ENCODE measurements at places on chromosomes 6 and 20. TPM values are rescaled to one million over a fixed set of nuclear protein-coding genes. Genes with fewer than 3 reads are reported as not detected.

Gene CST4
- not detected for total RNA-seq

GRCh38 chr20:36234771-36235320 lies 1.4 kb upstream of the AAR2 start:
- no peak for DNase-seq

DNA sequence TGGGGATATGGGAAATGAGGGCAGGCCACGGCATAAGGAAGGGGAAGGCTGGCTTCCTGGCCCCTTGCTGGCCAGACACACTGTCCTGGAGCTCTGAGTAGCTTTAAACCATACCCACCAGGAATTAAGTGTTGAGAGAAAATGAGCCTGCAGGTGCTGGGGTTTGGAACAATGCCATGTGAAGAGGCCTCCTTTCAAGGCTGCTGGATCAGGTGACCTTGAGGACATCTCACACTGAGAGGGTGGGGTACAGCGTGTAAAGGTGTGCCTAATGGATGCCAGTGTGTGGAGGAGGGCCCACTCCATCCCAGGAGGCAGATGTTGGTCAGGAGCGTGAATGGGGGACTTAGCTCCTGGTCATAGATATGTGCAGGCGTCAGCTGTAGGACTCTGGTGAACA lies 74.8 kb upstream of the MLN start:
- DNase-seq, result no peak

DNA sequence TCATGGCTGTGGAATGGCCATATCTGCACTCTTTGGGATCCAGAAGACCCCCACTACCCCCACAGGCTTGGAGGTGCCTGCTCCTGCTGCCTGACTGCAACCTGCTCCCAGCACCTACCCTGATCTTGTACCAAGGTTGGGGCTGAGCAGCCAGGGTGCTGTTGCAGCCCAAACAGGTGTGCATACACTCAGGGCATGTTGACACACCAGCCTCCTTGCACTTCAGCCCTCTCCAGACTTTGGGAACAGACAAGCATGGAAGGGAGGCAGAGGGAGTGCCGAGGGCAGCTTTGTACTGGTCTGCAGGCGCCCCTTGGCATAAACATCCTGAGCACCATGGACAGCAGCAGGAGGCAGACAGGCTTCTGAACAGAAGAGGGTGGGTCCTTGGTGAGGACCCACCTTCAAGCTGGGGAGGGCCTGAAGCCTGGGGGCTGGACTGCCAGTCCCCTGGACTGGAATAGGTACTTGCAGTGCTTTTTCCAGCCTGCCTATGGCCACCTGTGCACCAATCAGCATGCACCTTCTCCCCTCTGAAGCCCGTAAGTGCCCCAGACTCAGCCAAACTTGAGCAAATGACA lies 1675.8 kb downstream of the HACE1 start:
- no peak for DNase-seq

GRCh38 chr6:132122176-132122575 lies 171.0 kb upstream of the CCN2 start:
- DNase-seq, result no peak

- no peak for DNase-seq
Measured at GRCh38 chr6:14194976-14195375, 77.4 kb downstream of the CD83 start.

Gene TPX2
- 44.7 TPM for total RNA-seq

Gene SOBP
- total RNA-seq, result 16.1 TPM

GRCh38 chr6:64520050-64520449 lies 884.4 kb downstream of the PHF3 start:
- DNase-seq, result no peak

DNA sequence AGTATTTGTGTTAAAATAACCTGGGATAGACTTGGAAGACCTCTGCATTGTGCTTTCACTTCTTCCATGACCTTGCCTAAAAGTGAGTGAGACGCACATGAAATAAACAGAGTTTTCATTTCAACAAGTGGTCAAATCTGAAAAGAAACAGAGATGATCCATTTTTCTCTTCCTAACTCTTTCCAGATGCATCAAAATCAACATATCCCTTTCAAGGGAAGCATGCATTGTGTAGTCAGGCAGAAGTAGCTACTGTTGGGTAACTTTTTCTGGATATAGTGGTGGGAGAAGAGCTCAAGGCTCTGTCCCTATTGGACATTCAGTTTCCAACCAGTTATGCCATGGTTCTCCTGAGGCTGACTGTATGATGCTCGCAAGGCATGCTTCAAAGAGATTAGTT lies 233.0 kb upstream of the JAG1 start:
- DNase-seq, result no peak

GRCh38 chr6:52500238-52501129 lies 76.4 kb downstream of the TRAM2 start:
- no peak for DNase-seq

- no peak for DNase-seq
Measured at GRCh38 chr6:144585217-144585814, 300.2 kb downstream of the UTRN start.

Gene MLN
- total RNA-seq, result not detected

- no peak for DNase-seq
Measured at GRCh38 chr6:35019171-35019570, 122.0 kb downstream of the TCP11 start.

DNA sequence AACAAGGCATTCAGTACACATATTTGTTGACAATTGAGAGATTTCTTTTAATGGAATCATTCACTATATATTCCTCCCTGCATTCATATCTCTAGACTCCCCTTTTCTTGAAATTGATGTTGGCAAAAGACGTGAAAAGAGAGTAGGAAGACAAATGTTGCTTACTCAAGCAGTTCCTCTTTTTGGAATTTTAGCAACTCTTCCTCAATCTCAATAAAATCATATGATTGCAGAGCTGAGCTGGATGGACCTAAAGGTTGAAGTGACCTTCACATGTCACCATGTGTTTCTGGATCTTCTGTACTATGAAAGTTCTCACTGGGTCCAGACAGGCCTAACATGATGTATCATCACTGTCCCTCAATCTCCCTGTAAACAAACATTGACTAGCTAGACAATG lies 18.6 kb downstream of the ADGRF1 start:
- DNase-seq, result no peak

DNA sequence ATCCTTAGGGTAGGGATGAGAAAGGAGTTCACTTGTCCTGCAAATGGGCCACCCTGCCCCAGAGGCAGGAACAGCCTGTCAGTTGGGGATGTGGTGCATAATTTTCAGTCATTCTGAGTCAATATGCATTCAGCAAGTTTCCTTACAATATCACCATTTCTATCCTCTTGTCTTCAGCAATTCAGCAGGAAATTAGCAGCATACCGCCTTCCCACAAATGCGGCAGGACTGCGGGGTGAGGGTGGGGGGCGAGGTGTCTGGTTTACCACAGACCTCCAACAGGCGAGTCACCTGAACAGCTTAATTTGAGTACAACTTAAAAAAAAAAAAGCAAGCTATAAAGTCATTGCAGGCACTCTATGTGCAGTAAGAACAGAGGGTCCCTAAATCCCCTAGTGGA lies 126.8 kb downstream of the MAP3K7 start:
- DNase-seq, result no peak

Gene TENT5A
- total RNA-seq, result 2.7 TPM

Gene SLC2A10
- total RNA-seq, result 0.37 TPM

Data from glutamatergic neuron (in vitro differentiated cells).